ENCODE measurements at places on chromosomes 7 and 10.

GRCh38 chr10:92241158-92241500, 49.7 kb downstream of the CPEB3 start:
- peak; percentile 35 for DNase-seq

DNA sequence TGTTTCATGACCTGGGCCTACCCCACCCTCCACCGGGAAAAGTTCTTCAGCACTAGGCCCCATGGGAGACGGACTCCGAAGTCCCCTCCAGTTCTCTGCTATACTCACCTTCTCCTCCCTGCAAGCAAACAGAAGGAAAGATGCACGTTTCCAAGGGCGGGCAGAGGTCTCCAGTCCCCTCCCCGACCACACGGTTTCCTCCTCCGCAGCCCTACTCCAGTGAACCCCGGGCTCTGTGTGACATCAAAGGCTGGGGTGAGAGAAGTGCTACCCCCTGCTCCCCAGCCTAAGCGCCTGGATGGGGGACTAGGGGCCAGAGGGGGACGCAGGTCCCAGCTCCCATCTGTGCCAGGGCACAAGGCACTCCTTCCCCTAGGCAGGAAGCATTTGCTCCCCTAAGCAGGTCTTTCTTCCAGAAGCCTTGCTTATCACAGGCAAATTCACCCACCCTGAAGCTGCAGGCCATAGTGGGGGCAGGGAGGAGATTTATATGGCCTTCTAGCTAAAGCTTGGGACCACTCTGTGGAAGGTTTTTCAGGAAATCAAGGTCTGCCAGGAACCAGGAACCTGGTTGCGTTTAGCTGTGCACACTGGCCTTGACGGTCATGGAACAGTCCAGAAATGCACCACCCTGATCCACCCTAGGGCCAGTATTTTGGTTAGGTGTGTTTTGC, 52.8 kb downstream of the ASB13 start:
- no peak for DNase-seq

- peak; percentile 0 for DNase-seq
These were observed 271.3 kb downstream of the TYW1 start for GRCh38 chr7:67267914-67268313.

GRCh38 chr10:3499120-3499519, 285.9 kb downstream of the KLF6 start:
- no peak for DNase-seq

DNA sequence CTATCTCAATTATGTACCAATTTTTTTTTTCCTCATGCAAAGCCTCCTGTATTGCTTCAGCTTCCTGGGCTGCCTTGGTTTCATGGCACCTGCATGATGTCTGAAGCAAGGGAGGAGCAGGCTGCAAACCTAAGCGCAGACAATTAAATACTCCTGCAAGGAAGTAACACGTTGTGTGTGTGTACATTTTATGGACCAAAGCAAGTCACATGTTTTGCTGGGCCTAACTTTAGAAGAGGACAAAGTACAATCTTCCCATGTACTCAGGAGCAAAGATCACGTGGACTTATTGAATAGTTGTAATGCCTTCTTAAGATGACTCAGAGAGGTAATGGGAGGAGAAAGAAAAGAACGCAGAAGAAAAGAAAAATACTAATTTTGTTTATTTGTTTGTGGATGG, 944.0 kb upstream of the C7orf33 start:
- no peak for DNase-seq

GRCh38 chr7:24366876-24367275, 82.9 kb downstream of the NPY start:
- no peak for DNase-seq

DNA sequence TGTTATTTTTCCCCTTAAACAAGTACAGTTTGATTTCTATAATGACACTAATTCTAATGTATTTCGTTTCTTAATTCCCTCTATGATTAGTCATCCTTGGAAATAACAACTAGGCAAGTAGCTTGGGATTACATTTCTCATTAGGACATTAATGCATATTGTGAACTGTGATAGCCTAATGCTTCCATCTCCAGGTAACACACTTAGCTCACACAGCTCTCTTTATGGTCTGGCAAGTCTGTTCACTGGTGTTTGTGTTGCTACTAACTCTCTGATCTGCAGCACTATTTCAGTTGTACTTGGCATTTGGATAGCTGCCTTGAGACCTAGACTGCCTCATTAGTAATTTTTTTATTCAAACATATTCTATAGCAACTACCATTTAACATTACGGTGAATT, 853.2 kb downstream of the SORCS3 start:
- no peak for DNase-seq

- DNase-seq = no peak
These were observed 7.6 kb upstream of the VPS37D start for GRCh38 chr7:73659983-73660382.

DNA sequence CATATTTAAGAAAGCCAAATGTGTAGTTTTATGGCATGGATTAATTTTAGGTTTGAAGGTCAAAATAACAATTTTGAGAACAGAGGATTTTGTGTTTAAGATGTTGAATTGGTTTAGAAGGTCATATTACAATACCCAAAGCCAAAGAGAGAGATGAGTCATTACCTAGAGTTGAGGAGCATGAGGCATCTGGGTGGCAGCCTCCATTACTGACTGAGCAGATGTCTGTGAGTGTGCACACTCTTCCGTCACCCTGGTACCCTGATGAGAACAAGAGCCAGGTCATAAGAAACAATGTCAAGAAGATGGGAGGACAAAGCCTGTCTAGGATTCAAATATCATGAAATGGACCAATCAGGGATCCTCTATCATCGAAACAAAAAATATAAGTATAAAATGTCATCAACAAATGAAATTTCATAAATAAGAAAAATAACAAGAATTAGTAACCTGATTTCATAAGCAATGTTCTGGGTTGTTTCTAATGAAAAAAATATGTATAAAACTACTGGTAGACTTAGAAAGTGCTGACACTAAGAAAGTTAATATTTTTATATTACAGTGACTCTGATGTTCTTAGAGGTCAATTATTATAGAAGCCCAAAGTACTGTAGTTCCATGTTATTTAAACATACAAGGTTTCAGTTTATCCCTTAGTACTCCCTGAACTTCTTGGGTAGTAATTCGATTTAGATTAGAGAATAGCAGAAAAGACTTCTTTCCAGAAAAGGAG, 20.0 kb downstream of the CUBN start:
- no peak for DNase-seq

DNA sequence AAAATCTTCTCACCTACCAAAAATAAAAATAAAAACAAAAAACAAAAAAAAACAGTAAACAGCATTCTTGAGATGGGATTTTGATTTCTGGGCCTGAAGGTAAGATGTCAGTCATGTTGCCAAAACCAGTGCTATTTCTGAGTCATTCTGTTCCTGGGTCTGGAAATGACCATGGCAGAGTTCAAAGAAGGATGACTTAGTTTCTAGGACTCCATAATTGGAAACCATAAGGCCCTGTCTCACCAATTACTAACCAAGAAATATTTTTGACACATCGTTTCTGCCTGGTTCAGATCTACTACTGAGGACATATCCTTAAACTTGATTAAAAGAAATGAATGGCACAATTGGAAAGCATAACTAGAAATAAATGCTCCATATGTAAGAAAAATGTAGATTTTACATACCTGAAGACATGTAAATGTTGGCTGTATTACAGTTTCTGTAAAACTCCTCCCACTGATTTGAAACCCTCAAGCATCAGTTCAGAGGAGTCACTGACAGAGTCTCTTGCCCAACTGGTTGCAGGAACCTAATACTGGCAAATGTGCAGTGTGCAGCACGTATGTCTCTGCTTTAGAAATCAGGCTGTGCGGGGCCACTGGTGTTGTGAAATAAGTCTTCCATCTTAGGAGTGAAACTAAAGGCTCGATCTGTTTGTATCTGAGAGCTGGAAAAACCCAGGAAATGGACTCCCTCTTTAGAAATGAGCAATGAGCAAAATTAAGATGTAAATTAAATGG, 84.8 kb upstream of the EGR2 start:
- no peak for DNase-seq

GRCh38 chr10:48423884-48424283, 117.4 kb downstream of the MAPK8 start:
- DNase-seq = no peak

DNA sequence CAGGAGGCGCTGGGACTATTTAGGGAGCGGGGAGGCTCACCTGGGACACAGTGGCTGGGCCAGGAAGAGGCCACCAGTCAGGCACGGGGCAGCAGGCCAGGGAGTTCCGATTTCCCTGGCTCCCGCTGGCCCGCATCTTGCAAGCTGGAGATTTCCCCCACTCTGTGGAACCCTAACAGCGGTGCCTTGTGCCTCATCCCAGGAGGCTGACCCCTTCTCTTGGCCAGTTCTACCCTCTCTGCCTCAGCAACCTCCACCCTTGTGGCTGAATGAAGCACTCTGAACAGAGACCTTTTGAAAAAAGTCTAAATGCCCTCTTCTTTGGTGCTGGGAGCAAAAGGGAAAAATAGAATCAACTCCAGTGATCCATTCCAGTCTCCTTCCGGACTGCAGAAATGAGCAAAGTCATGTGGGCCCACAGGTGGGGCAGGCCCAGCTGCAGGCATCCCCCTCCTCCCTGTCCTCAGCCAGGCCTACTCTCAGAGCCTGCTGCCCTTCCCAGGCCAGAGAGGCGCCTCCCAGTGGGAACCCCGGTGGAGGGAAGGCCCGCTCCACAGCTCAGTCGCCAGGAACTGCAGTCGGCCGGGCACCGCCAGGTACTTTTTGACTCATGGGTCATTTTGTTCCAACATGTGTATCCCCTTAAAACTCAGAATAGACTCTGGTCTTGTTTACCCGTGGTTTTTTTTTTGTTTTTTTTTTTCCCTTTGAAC, 155.5 kb downstream of the ZNF248 start:
- DNase-seq = no peak

GRCh38 chr7:17118412-17118811, 180.0 kb upstream of the AHR start:
- DNase-seq = no peak

GRCh38 chr10:30445711-30446110, 11.7 kb downstream of the MAP3K8 start:
- peak; percentile 52 for DNase-seq

GRCh38 chr10:132420469-132420980, 23.5 kb downstream of the PWWP2B start:
- DNase-seq = no peak

- no peak for DNase-seq
These were observed 13.8 kb upstream of the JCAD start for GRCh38 chr10:30073045-30073766.

DNA sequence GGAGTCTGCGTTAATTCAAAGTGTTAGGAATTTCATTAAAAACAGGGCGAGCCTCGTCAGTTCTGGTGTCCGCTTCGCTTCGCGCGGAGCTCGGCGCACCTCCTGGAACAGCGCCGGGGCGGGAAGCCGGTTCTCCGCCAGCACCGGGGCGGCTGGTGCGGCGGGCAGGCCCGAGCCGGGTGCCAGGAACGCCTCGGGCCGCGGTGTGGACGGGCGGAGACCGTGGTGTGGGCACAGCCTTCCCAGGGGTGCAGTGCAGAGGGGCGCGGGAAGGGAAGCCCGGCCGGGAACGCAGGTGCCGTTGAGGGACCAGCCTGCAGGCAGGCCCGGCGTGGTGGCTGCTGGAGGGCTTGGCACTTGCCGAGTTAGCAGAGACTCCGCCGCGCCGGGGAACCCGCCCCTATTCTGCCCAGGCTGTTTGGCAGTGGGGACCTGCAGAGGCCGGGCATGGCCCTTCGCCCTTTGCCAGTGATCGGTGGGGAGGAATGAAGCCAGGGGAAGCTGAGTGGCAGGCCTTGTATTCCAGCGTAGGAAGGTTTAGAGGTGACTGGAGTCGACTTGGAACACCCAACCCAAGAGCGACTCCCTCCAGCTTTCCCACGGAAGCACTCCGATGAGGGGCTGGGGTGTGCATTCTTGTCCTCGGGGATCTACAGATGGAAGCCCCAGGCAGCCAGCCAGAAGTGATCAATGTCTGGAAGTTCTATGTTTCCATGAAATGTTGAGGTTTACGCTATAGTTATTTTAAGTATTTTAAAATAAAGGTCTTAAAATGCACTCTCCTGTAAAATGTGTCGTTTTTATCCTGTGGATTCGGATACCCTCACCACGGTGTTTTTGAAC, 945 bp upstream of the RHEB start:
- peak; percentile 21 for DNase-seq

- no peak for DNase-seq
These were observed 156.8 kb downstream of the THSD7A start for GRCh38 chr7:11675163-11675562.

DNA sequence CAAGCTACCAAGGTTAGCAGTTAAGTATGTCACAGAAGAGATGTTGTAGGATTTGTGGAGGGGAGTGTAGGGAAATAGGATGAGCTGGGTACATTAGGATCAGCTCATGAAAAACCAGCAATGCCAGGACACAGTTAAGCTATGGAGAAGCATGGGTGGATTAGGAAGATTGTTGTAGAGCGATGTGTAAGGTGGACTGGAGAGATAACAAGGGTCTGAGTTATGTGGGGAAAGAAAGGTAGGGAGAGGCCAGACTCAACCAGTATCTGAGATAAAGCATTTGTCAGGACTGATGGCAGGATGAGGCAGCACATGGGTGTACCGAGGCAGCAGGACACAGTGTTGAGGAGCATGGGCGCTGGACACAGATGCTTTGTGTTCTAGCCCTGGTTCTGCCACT, 85.4 kb upstream of the PRR15 start:
- DNase-seq = no peak

DNA sequence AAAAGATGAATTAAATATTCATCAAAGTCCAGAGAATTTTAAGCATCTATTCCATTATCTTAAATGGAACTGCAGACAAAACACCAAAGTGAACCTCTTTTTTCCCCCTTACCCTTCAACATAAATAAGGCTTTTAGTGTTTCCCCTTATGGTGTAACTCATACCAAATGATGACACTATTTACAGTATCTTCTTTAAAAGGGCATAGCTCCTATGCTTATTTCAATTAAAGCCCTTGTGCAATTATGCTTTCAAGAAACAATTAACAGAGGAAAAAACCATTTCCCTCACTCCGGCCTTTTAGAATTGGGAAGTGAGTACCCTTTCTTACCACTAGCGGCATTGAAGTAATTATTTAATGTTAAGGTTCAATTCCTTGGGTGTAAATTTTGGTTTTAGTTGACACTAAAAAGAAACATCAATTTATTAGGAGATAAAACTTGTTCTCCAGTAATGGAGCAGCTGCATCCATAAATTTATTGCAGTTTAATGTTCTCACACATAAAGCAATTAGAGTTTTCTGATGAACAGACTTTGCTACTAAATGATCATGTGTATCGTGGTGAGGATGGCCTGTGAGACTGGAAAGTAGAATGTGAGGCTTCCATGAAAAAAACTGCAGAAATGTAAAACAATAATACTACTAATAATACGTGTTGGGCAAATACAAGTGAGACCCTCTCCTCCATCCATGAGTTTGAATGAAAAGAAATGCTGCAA, 661.3 kb downstream of the PARD3 start:
- no peak for DNase-seq
